ENCODE measurements at places on chromosomes 1 and 21. TPM values are rescaled to one million over a fixed set of nuclear protein-coding genes. Genes with fewer than 3 reads are reported as not detected.
A peak's percentile ranks its signal among the peaks of the same experiment; 100 is the strongest.

Gene KRTAP10-3
- not detected for total RNA-seq

Gene TYW3
- 32.5 TPM for total RNA-seq

DNA sequence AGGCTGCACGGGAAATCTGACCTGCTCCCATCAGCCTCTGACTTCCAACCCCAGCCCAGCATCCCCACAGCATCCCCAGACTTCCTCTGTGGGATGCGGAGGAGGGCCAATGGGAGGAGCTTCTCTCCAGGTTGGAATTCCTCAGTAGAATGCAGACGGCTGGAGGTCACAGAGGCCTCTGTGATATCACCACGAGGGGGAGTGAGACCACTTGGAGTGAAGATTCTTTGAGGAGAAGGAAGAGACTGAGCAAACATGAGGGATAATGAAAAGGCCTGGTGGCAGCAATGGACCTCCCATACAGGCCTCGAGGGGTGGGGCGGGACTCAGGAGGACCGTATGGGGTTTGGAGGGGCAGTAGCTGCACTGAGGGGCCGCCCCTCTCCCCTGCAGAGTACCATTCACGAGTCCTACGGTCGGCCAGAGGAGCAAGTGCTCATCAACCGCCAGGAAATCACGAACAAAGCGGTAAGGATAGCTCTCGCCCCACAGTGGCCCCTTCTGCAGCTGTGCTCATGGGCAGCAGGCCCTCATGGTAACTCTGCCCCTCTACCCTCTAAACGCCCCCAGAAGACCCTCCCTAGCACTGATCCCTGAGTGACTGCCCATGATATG lies at the start of gene CATSPER4:
CATSPER4 (plus strand) TSS at position 230 of the 615 bp plus-strand sequence; CDS start at position 256, 26 bp downstream.
- DNase-seq, result no peak

GRCh38 chr21:42062236-42063022 lies 8.7 kb upstream of the UMODL1 start:
- DNase-seq, result peak; percentile 61

- DNase-seq, result no peak
These were observed 239.0 kb downstream of the USH2A start for GRCh38 chr1:216184126-216184680.

DNA sequence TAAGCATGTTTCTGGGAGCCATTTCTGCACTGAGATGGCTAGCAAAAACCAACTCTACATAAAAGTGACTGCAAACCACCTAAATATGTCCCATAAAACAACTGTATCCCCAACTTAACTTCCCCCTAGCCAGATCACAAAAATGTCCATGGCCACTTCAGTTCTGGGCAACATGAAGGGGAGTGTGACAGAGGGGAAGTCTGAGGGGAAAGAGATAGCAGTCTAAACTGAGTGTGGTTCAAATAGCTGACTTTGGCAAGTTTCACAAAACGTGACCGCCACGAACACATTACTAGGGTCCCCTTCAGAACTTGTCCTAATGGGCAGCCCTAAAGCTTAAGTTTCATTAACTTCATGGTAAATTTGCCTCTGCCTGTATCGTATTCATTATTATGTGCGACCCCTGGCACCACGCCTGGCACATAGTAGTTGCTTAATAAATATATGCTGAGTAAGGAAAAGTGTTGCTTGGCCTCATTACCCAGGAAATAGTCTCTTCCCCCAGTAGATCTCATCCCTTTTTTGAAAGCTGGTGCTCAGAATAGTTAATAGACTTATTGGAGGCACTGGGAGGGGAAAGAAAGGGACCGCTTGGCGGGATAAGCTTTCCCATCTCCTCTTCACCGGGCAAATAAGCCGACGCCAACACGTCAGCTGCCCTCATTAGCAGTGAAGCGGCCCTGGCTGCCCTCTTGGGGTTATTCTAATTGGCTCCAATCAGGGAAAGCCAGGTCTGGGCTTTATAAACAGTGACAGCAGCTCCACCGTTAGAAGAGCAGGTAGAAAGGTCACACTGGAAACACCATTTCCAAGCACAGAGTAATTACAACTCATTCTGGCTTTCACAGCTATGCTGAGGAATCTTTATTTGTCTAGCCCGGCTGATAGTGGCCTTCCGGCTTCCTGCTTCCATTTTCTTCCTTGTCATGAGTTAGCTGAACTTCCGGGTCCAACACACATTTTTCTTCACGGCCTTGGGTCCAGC lies 122.1 kb downstream of the LRIG2 start:
- DNase-seq, result no peak

GRCh38 chr1:52632732-52633290 lies at the start of gene SHISAL2A:
SHISAL2A (plus strand) TSS chr1:52633168; CDS start chr1:52633494, 326 bp downstream.
- DNase-seq, result peak; percentile 60

DNA sequence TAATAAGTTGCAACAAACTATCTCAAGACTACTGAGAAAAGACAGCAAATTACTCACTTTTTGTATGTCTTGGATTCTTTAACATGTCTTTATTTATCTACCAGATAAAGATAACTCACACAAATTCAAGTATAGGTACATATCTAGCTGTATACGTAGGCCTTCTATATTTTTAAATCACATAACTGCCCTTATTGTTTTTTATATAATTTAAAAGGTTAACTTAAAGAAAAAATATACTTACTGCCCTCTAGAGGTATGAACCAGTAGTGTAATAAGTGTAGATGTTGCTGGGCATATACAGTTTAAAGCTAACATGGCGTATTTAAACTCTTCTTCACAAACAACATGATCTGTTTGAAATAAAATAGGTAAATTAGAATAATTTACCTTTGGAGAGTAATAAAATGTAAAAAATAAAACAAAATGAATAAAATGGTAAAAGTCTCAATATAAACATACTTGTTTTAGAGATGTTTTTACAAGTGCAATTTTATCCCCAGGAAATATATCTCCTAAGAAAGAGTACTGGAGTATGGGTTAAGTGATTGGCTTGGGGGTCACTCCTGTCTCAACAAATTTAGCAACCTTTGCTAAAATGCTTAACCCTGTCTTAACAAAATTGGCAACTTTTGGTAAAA lies 235.2 kb downstream of the KCNT2 start:
- DNase-seq, result no peak
